ENCODE measurements at places on chromosomes 1 and 21. TPM values are rescaled to one million over a fixed set of nuclear protein-coding genes. Genes with fewer than 3 reads are reported as not detected.

DNA sequence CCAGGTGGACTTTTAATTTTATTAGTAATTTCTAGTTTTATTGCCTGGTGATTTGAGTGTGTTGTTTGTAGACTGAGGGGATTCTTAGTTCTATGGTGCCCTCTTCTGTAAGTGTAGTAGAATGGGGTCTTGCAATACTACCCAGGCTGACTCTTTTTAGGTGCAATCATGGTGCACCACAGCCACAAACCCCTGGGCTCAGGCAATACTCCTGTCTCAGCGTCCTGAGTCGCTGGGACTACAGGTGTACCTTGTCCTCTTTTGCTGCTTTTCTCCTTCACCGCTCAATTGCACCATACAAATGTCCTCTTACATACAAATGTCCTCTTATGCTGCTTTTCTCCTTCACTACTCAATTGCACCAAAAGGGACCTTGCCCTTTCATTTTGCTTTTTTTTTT lies 43.1 kb downstream of the SCP2 start:
- H3K4me1 ChIP-seq = no peaks in the 10 kb centered on the region
- no peak overlapping the region for H3K27ac ChIP-seq
- no peak overlapping the region for H3K4me3 ChIP-seq
- H3K27me3 ChIP-seq = no peaks in the 10 kb centered on the region

DNA sequence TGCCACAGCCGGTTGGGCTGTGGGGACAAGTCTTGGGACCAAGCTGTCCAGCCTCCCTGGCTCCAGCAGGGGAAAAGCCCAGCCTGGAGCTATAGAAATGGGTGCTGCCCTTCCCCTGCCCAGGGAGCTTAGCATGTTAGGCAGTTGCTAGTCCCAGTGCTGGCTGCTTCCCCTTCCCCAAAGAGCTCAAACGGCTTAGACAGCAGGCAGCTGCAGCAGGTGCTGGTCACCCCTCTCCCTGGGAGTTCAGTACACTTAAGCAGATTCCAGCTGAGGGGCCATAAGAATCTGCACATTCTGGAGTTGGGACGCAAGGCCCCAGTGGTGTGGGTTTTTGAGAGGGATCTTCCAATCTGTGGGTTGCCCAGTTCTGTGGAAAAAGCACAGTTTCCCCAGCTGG lies 11.1 kb upstream of the REG4 start:
- no peaks in the 10 kb centered on the region for H3K36me3 ChIP-seq
- no peak overlapping the region for H3K4me3 ChIP-seq
- H3K27ac ChIP-seq = no peak overlapping the region
- H3K4me1 ChIP-seq = no peaks in the 10 kb centered on the region
- no peak for DNase-seq

DNA sequence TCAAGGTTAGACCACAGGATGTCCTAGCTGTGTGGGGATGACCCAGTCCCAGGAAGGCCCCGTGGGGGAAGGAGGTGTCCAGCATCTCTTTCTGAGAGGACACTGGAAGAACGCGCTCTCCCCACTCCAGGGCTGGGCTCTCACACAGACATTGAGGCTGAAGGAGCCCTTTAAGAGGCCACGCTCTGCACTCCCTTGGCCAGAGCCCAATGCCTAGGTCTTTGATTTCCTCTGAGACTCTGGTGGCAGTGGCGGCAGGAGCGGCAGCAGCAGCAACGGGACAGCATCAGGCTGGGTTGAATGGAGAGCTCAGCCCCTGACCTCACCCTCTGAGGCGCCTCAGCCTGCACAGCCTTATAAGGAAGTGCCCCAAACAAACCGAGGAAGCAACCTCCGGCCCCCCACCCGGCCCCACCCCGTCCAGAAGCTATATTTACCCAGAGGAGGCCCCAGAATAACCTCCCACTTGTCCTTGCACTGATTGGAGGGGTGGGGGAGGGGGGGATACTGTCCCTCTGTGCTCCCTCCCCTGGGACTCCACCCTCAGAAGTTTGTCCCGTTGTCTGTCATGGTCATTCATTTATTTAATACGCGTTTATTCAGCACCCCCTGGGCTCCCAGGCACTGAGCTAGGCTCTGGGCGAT lies 12.3 kb downstream of the NES start:
- peak overlapping the region; percentile 91 for H3K27ac ChIP-seq
- no peak for DNase-seq
- H3K4me1 ChIP-seq = peaks cover 96% of the 10 kb centered on the region
- H3K36me3 ChIP-seq = no peaks in the 10 kb centered on the region

FMO5 gene
- 0.95 TPM for total RNA-seq

DNA sequence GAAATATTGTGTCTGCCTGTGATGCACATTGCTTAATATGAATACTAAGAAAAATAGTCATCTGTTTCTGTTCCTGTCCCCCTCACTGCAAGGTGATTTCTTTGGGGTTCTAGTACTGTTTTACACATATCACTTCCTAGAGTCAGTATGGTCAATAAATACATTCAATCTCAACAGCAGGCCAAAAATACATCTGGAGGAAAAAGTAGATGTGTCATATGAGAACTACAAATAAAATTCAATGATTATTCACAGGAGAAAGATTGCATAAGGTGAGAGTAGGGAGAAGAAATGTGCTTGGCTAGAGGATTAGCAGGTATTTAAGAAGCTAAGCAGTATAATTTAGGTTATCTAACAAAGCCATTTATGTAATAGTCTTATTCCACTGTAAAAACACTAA lies 45.3 kb upstream of the SAMSN1 start:
- no peak overlapping the region for H3K27ac ChIP-seq
- H3K4me1 ChIP-seq = no peaks in the 10 kb centered on the region
- H3K36me3 ChIP-seq = no peaks in the 10 kb centered on the region

HCRTR1 gene
- not detected for total RNA-seq

GRCh38 chr1:60292140-60292539 lies 218.6 kb upstream of the C1orf87 start:
- H3K4me1 ChIP-seq = no peaks in the 10 kb centered on the region
- no peak for DNase-seq
- H3K27me3 ChIP-seq = no peaks in the 10 kb centered on the region
- H3K36me3 ChIP-seq = no peaks in the 10 kb centered on the region
- H3K27ac ChIP-seq = no peak overlapping the region
- H3K4me3 ChIP-seq = no peak overlapping the region

ADGRL4 gene
- 31.9 TPM for total RNA-seq

KIF21B gene
- total RNA-seq = 0.25 TPM

DNA sequence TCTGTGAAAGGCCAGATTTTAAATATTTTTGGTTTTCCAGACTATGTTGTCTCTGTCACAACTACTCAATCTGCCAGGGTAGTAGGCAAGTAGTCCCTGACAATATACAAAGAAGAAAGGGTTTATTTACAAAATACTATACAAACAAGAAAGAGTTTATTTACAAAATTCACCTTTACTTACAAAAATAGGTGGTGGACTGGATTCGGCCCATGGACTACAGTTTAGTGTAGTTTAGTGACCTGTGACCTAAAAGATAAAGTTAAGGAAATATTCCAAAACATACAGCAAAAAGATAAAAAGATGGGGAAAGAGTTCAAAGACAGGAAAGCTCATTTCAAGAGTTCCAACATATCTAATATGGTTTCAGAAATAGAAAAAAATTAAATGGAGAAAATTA lies 52.9 kb upstream of the MAP10 start:
- no peaks in the 10 kb centered on the region for H3K4me1 ChIP-seq
- H3K4me3 ChIP-seq = no peak overlapping the region
- no peak for DNase-seq

GRCh38 chr1:24928689-24929397 lies 1.2 kb downstream of the RUNX3 start:
- DNase-seq = no peak
- H3K27me3 ChIP-seq = peaks cover 92% of the 10 kb centered on the region
- H3K36me3 ChIP-seq = no peaks in the 10 kb centered on the region
- peak overlapping the region; percentile 22 for H3K4me3 ChIP-seq

SLC35F3 gene
- total RNA-seq = not detected

DNA sequence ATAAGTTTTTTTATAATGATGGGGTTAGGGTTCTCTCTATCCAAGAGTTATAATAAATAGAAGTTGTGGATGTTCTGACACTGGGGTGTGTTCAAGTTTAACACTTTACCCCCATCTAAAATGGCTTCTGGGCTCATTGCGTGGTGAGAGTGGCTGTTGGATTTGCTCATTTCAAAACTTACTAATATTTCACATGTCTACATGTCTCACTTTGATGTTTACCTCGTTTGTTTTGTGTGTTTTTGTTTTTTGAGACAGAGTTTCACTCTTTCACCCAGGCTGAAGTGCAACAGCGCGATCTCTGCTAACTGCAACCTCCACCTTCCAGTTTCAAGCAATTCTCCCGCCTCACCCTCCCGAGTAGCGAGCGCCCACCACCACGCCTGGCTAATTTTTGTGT lies 3.7 kb downstream of the RRP1B start:
- no peaks in the 10 kb centered on the region for H3K27me3 ChIP-seq
- H3K4me1 ChIP-seq = peaks cover 19% of the 10 kb centered on the region
- no peak overlapping the region for H3K4me3 ChIP-seq
- DNase-seq = no peak
- peaks cover 12% of the 10 kb centered on the region for H3K36me3 ChIP-seq

RHBG gene
- total RNA-seq = not detected

DNA sequence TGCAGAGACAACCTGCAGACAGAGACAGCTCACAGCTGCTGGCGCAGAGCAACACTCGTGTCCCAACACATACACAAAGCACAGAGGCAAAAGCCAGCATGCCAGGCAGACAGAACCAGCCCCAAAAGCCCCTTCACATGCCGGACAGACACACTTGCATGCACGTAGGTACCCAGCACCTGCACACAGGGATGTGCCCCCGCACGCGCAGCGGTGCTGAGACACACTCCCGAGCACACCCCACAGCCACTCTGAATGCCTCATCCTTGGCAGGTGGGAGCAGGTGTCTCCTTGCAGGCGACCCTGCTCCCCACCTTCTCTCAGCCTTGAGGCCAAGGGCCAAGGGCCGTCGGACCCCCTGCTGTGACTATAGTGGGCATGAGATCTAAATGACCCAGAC lies 41.2 kb upstream of the ZC3H12A start:
- no peak overlapping the region for H3K27ac ChIP-seq
- H3K36me3 ChIP-seq = no peaks in the 10 kb centered on the region
- H3K4me1 ChIP-seq = no peaks in the 10 kb centered on the region

DNA sequence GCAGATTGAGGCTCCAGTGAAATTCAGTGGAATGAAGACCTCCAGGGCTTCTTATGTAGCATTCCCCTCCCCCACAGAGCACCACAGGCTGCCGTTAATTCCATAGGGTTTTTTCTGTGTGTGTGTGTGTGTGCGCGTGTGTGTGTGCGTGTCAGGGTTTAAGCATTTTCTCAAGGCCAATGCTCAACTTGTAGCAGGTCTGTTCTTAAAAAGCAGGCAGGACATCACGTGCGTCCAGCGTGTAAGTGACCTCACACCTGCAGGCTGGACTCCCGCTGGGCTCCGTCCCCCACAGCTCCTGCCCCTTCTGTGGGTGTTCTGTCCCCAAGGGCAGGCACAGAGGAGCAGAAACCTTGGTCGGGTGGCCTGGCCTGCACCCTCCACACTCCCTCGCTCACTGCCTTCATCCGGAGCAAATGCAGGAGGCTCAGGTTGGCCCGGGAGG lies 5.3 kb downstream of the PRDM16 start:
- peaks cover 4% of the 10 kb centered on the region for H3K4me1 ChIP-seq
- H3K27ac ChIP-seq = no peak overlapping the region
- no peaks in the 10 kb centered on the region for H3K36me3 ChIP-seq
- H3K27me3 ChIP-seq = peaks cover 53% of the 10 kb centered on the region
